ENCODE measurements at places on chromosomes 5 and 9.
A peak's percentile ranks its signal among the peaks of the same experiment; 100 is the strongest.

- no peak for DNase-seq
Observed at GRCh38 chr5:33531824-33532223, 91.1 kb downstream of the TARS1 start.

DNA sequence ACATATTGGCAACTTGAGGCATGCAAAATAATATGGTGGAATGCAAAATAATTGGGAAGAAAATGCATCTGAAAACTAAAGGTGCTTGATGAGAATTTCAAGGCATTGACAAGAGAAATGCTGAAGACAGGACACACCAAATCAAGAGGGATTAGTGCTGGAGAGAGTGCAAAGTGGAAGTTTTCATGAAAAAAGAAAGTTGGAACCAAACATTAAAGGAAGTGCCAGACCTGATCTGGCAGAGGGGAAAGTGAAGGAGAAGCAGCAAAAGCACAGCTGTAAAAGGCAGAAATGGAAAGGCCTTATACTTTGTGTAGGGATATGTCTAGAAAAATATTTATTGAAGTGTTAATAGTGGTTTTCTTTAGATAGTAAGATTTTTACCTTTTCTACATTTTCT, 35.3 kb upstream of the FYB1 start:
- DNase-seq: no peak

DNA sequence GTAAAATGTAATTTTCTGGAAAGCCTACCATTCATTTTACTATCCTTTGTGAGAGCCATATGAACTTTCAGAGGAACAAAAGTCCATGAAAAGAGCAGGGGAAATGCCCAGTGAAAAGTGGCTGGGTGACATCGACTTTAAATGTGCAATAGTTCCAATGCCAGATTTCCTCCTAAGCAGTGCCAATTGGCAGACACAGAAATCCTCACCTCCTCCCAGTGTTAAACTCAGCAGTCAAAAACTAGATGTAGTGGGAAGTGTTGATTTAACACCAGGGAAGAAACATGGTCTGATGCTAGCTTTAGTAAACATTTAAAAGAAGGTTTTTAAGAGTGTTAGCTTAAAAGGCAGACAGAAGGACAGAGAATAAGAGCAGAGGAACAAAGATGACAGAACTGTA, 2055.2 kb downstream of the MAT2B start:
- DNase-seq: no peak

- no peak for DNase-seq
Observed at GRCh38 chr9:93132287-93132927, 1.6 kb downstream of the NINJ1 start.

DNA sequence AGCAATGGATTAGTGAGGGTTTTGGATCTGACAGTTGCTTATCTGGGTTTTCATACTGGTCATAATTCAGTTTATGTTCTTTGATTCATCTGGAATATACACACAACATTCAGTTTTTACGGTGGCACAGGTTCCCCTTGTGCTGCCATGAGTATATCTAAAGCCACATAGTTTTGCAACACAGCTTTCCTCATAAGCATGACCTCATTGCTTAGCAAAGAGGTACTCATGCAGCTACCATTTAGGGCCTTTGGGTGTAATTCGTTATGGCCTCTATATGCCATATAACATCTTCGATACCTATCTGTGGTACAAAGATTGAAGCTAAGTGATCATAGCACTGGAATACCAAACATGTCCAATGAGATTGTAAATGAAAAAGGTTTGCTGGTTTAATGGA, 2.9 kb upstream of the RBM22 start:
- no peak for DNase-seq

- no peak for DNase-seq
Observed at GRCh38 chr5:89866410-89866809, 543.1 kb downstream of the CETN3 start.

DNA sequence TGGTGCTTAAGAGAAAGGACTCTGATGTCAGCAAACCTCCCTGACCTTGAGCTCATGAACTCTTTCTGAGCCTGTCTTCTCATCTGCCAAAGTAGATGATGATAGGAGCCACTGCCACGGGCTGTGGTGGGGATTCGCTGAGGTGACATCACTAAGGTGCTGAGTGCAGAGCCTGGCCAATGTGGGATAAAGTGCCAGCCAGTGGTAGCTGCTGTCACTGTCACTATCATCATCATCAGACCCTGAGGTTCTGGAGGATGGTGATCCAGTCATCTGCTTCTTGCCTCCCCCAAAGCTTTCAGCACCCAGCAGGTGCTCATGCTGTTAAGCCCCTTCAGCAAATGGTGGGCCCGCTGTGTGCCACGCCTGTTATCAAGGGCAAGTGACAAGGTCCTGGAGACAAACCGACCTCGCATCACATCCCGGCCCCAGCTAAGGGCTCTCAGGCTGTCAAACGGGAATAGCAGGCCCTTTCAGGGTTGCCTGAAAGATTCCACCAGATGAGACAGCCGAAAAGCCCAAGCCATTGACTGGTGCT, 6.4 kb downstream of the FPGS start:
- no peak for DNase-seq

GRCh38 chr9:96566498-96567202, 53.0 kb downstream of the CDC14B start:
- no peak for DNase-seq

GRCh38 chr5:165805756-165806155, 2300.3 kb downstream of the MAT2B start:
- no peak for DNase-seq

- no peak for DNase-seq
Observed at GRCh38 chr9:81462801-81463200, 226.5 kb downstream of the TLE1 start.

DNA sequence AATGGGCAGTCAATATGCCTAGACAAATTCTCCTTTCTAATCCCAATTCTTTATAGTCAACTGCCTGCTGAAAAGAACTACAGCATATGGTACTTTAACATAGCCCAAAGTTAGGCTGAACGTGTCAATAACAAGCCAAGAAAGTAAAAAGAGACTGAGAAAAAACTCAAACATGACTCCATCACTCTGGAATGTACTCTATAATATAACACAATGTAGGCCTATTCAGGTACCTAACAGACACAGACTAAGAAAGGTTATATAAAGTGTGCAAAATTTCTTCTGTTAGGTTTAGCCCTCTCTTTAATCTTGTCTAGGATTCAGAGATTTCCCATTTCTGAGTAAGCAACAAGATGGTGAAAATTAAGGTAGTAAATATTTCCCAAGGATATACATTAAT, 209.7 kb upstream of the PRR16 start:
- no peak for DNase-seq

- DNase-seq: no peak
Observed at GRCh38 chr5:81182396-81183390, 50.4 kb upstream of the CKMT2 start.

- DNase-seq: no peak
Observed at GRCh38 chr9:86340356-86341006, 13.7 kb downstream of the TUT7 start.

DNA sequence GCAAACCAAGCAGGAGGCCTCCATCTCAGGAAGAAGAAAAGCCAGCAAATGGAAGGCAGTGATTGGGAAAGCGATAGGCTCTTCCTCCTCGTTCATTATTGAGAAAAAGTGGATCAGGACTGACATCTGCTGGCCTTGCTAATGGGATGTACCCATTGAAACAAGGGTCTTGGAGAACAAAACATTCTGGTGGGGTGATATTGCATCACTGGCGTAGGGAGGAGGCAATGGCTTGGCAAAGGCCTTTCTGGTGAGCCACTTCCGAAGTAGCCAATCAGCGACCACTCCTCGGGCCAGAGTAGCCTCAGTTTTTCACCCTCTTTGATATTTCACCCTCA, 86.7 kb upstream of the NFIB start:
- peak; percentile 74 for DNase-seq

DNA sequence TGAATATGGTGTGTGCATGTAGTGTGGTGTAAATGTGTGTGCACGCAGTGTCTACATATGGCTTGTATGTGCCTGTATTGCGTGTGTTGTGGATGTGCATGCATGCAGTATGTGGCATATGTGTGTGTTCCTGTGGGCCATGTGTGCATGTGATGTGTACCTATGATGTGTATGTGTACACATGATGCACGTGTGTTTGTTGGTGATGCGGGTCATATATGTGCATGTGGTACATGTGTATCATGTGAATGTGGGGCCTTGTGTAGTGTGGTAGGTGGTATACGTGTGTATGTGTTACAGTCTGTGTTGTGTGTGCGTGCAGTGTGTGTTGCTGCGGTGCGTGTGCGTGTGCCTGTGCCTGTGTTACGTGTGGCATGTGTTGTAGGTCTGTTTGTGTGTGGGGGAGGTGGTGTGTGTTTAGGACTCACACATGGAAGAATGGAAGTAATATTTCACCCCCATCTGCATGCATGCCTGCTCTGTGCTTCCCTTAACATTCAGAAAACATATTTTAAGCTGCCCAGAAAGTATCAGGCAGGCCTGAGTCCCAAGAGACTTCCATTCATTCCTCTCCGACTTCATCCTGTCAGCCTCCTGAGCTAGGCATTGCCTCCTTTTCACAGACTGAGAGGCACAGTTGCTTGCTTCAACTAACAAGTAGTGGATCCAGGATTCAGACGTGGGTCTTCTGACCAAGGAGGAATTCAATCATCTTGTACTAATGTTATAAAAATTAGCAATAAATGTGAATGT, 55.4 kb upstream of the RUFY1 start:
- no peak for DNase-seq

DNA sequence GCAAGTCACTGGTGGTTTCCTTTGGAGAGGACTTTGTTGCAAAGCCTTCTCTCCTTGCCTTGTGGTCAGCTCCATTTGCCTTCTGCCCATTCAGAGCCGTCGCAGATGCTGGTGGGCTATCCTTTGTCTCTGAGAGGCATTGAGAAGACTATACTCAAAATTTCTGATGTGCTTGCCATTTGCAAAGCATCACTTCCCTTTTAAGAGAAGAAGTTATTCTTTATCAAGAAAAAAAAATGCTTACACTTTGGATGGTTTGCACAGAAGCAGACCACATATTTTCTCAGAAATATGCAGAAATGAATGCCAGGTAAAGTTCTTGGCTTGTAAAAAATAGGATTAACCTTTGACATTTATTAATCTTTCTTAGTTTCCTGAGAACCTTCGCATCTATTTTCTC, 195.8 kb upstream of the KLF4 start:
- DNase-seq: no peak

DNA sequence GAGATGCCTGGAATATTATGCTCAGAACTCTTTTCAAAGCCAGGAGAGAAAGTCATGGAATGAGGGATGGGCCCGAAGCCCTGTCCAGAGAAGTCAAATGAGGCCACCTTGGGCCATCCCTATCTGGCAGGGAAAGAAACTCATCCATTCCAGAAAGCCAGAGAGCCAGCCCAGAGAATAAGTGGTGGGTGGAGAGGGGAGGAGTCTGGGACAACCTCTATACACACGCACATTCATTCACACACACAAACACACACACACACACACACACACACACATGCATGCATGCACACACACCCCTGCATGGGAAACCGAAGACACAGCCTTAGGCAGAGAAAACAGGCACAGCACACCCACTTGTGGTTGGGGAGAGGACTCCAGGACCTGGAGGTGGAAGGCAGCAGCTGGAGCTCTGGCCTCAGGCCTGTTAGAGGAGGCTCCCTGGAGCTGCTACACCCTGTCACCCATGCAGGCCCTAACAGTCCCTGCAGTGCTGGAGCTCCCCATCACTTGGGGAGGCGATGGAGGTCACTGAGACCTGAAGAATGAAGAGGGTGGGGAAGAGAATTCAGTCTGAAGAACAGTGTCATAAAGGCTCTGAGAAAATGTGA, 38.0 kb downstream of the TGFBI start:
- DNase-seq: no peak

- DNase-seq: no peak
Observed at GRCh38 chr9:126164796-126165525, 161.7 kb upstream of the MVB12B start.

DNA sequence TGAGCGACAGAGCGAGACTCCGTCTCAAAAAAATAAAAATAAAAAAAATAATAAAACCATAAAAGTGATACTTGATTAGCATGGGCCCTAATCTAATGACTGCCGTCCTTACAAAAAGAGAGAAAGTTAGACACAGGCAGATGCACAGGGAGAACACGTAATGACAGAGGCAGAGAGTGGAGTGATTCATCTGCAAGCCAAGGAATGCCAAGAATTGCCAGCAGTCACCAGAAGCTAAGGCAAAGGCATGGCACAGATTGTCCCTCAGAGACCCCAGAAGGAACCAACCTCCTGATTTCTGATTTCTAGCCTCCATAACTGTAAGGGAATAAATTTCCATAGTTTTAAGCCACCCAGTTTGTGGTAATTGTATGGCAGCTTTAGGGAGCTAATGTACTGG, 79.6 kb upstream of the FREM1 start:
- DNase-seq: no peak

GRCh38 chr9:116286297-116286696, 132.7 kb downstream of the PAPPA start:
- peak; percentile 80 for DNase-seq

GRCh38 chr5:86861512-86861911, 243.8 kb downstream of the COX7C start:
- DNase-seq: no peak

GRCh38 chr9:84991514-84991870, 322.0 kb downstream of the NTRK2 start:
- no peak for DNase-seq

GRCh38 chr9:109120204-109120789, 550 bp upstream of the TMEM245 start:
- DNase-seq: no peak

- no peak for DNase-seq
Observed at GRCh38 chr5:31614151-31615020, 24.5 kb upstream of the PDZD2 start.

DNA sequence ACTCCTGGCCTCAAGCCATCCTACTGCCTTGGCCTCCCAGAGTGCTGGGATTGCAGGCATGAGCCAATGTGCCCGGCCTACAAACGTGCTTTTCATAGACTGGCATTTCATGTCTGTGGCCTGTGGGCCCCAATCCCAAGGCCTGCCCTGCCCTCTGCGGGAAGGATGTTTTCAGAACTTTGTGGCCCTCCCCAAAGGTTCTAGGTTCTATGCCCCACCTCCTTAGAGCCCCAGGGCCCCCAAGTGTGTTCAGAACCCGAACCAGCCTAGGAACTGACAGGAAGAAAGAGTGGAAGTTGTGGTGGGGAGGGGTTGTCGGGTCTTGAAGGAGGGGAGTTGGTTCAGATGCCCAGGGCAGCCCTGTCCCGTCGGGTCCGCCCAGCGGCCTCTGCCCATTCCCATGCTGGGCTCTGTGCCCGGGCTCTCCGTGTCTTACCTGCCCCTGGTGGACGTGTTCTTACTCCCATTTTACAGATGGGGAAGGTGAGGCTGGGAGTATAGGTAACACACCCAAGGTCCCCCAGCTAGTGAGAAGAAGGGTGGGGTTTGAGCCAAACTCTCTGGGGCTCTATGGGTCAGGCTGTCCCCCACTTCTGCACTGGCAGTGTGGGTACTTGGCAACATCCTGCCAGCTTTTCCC, 175.8 kb upstream of the IER5L start:
- no peak for DNase-seq

DNA sequence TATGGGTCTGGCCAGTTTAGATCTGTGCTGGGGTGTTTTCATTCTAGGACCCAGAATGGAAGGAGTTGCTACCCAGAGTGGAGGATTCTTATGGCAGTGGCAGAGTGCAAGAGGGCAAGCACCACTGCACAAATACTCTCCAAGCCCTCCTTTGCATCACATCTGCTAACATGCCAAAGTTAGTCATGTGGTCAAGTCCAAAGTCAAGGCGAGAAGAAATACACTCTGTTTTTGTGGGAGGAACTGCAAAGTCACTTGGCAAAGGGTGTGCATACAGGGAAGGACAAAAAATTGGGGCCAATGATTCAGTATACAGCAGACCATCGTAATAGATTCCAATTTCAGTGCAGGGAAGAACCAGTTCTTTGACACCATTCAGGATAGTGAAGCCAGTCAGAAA, 43.9 kb upstream of the HMGCS1 start:
- DNase-seq: no peak

Data from NCI-H2081 (cell line).